ENCODE measurements at places on chromosomes 2 and 18.

DNA sequence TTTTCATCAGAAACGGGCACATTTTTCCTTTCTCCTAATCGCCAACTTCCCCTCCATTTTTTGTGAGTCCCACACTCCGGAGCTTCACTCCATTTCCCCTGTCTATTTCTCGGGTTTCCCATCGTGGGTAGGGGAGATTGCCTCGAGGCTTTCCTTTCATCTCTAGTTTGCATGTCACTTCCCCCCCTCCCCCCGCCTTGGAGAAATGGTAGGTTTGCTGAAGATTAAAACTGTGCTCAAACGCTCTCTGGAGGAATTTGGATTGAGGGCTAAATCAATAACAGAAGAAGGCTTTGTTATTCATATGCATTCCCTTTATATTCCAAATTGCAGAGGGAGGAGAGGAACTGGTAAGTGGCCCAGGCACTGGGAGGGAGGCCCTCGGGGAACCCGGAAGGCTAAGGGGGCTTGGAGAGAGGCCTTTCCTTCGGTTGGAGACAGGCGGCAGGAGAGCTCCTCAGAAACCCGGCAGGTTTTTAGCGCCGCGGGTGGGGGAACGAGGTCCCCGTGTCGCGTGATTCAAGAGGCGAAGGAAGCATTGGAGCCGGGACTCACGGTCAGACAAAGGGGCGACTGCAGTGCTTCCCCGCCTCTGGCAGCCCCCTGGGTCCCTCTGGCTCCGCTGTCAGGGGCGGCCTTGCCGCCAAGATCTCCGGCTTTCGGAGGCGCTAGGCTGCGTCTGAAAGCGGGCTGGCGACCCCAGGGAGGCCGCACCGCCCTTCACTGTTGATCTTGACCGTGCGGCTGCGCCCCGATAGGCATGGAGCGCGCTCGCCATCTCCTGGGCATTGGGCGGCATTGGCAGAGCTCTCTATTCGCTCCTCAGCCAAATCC is 2.4 kb upstream of the HOXD12 start:
- peak; percentile 77 for DNase-seq

GRCh38 chr2:207871911-207872310 is 102.2 kb upstream of the FZD5 start:
- no peak for DNase-seq

GRCh38 chr2:120617055-120617454 is 118.6 kb upstream of the GLI2 start:
- DNase-seq: no peak

DNA sequence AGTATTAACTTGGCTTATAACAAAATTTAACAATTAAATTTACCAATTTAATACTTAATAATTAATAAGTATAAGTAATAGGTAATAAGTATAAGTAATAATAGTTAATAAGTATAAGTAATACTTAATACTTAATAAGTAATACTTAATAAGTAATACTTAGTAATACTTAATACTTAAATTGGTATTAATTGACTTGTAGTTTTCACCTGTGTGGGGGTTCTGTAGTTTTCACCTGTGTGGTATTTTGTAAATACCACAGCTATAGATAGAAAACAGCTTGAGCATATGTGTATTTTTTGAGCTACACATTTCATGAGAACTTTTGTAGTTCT is 55.4 kb downstream of the MAPRE2 start:
- no peak for DNase-seq

DNA sequence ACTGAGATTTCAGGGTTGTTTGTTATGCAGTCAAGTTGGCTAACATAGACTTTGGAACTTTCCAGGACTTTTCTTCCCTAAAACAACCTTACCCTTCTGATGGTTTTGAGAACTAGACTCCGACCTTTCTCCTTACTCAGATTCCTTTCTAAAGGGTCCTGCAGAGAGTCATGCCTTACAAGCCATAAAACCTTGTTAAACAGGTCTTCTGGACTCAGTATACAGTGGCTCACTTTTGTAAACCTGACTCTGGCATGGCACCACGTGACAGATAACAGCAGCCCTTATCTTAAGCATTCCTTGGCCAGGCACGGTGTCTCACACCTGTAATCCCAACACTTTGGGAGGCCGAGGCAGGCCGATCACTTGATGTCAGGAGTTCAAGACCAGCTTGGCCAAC is 253.2 kb upstream of the RAB6C start:
- DNase-seq: no peak

DNA sequence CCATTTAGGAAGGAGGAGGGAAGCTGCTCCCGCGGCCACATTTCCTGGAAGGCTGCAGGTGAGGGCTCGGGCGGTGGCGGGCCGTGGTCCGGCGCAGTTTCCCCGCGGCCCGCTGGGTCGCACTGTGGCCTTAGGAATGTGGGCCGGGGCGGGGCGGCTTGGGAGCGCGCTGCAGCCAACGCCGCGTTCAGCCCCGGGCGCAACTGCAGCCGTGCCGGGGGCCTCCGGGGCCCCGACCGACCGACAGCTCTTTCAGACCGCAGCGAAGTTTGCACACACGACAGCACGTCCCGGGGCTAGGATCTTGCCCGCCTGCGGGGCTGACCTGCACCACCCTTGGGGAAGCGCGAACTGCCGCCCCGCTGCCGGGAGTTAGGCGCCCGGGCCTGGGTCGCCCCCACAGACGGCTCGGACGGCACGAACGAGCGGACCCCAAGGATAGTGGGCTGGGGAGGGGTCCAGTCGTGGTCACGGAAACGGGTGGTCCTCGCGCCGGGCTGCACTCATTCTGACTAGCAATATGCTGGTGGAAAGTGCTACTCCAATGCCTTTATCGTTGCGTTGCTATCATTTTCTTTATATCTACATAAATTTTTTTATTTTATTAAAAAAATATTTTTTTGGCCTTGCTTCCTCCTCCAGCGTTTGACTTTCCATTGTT is 69.9 kb upstream of the DLX2 start:
- peak; percentile 66 for DNase-seq

DNA sequence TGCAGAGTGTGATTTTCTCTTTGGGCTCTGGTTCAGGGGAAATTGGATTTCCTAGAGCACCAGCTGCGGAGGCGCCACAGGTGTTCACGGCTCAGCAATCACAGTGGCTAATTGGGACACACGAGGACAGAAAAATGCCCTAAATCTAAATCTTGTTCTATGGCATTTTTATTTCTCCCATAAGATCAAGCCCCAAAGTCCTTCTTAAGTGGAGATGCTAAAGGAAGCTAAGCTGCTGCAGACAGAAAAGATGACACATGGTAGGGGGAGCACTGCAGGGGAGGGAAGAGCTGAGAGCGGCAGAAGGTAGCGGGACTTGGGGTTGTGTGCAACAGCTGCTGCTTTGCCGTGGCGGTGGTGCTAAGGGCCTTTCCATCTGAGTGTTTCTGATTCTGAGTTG is 280.6 kb downstream of the MYT1L start:
- DNase-seq: peak; percentile 69

DNA sequence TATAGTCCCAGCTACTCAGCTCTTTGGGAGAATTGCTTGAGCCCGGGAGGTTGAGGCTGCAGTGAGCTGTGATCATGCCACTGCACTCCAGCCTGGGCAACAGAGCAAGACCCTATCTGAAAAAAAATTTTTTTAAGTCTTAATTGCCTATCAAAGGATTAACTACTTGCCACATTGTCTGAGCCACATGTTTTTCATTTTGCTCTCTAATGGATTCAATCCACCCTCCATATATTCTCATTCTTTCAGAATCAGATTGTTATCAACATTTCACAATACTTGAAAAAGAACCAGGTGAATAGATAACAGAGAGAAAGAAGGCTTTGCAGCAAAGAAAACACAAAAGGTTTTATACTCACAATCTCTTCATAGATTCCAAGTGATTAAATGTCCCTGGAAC is 61.0 kb downstream of the PXDN start:
- no peak for DNase-seq

- DNase-seq: no peak
These were observed 13.4 kb downstream of the IL37 start for GRCh38 chr2:112924360-112924759.

- DNase-seq: no peak
These were observed 30.0 kb upstream of the IGFBP2 start for GRCh38 chr2:216603010-216603883.

DNA sequence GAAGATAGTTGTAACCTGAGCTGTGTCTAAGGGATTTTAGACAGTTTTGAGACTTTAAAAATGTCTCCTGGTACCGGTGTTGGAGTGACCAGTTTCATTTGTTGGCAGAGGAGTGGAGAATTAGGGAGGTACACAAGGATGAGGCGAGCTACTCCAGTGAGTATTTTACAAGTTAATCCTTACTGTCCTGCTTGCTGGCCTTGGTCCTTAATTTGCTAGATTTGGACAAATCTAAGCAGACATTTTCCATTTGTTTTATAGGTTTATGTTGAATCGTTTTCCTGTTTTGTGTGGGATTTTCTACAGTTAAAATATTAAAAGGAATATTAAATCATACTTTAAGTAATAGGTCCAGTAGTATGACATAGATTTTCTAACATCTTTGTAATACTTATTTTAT is 101.8 kb downstream of the ZNF407 start:
- DNase-seq: no peak

DNA sequence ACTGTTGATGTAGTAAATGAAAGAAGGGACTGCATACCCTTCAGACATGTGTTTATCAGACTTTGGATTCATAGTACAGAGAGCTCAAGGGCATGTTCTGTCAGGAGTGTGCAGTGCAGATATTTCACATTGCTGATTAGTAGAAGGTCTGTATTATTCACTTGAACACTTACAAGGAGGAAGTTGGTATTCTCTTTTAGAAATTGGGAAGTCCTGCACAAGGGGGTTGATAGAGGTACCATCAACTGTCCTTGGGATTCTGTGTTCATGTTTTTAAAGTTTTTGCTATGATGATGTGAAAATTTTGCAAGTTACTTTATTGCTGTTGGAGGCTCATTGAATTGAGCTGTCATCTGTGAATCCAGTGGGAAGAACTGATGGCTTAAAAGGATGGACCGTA is 6.7 kb downstream of the PSMD1 start:
- no peak for DNase-seq

GRCh38 chr2:206480161-206480560 is 36.8 kb downstream of the ADAM23 start:
- no peak for DNase-seq

DNA sequence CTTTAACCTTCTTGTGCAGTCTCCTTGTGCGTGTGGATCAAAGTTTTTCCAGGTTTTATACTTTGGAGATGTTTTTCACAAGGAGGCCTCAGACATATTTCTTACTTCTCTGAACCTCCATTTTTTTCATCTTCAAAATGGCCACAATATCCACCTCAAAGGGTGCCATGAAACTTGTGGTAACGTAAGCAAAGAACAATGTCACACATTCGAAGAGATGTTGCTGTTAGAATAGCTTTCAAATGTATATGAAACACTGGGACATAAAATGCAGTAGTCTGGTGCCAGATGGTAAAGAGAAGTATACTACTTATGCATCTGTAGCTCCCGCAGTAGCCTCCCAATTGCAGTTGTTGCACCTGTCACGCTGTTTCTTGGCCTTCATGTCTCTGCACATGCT is 2.6 kb upstream of the KRCC1 start:
- DNase-seq: no peak

- DNase-seq: no peak
These were observed 53.7 kb downstream of the ZBTB7C start for GRCh38 chr18:48355276-48356115.

- no peak for DNase-seq
These were observed 18.0 kb downstream of the TGOLN2 start for GRCh38 chr2:85309699-85310321.

- no peak for DNase-seq
These were observed 20.6 kb upstream of the EPAS1 start for GRCh38 chr2:46276642-46277041.

DNA sequence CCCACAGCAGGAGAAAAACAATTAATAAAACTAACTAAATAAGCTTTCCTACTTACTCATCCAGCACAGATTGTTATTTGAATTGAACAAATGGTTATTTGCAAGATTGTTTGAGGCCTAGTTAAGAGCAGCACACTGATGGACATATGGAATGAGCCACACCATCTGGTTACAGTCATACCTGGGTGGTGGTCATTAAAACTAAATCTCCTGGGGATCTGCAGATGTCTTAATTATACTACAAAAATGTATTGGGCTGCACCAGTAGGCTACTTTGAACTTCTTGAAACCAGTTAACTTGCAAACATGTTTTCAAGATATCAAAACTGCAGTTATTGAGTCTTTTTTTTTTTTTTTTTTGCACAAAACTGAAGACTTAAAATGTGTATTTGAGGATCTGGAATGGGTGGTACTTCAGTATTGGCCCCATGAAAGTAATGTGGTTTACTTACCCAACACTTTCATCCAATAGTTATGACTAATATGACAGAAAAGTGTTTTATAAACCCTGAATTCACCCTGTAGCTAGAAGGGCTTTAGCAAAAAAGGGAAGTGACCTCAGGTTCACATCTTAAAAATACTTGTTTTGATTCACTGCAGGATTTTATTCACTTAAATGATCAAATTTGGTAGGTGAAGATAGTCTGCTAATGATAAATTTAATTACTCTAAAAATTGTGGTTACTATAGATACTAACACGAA is 10.8 kb downstream of the AGFG1 start:
- DNase-seq: no peak

DNA sequence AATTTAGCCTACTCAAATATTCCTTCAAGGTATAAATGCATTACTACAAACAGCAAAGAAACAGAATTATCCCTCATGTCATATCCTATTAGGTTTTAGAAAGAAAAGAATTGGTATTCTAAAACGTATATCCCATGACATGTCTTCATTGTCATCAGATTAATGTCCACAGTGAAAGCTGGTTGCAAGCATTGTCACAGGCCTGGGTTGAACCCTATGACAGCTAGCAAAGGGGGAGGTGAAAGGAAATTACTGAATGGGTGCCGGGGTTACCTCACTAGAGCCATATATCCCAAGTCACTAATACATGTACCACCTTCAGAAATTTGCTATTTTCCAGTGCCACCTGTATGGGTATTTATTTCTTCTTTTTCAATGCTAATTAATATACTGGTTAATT is 1630.5 kb upstream of the NXPH2 start:
- no peak for DNase-seq

DNA sequence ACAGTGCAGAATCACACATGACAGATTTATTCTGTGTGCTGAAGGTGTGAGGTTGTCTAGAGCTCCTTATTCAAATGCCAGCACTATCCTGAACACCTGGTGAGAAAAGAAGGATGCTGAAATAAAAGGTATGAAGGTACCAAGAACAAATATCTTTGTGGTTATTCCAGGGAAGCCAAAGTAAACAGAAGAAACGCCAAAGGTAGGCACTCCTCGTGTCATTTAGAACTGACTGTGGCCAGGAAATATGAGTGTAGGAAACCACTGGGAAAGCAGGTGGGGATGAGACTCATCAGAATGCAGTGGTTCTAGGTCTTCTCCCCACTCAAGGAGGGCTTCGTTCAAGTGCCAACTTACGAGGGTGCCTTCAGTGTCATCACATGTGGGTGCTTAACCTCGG is 80.8 kb downstream of the KIF5C start:
- no peak for DNase-seq

DNA sequence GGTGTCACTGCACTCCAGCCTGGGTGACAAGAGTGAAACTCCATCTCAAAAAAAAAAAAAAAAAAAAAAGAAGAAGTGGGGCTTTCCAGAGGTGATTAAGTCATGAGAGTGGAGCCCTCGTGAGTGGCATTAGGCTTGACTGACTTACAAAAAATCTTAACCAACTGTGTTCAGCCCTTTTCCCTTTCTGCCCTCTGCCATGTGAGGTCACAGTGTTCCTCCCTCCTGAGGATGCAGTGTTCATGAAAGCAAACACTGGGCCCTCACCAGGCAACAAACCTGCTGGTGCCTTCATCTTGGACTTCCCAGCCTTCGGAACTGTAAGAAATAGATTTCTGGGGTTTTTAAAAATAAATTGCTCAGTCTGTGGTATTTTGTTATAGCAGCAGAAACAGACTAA is 37.0 kb upstream of the METTL21A start:
- no peak for DNase-seq
